Amygdala (tissue), 56 donors: ENCODE measurements at places on chromosomes 13 and 19.

- no peak for DNase-seq
These were observed 72.2 kb downstream of the DHRS12 start for GRCh38 chr13:51731759-51732158.

GRCh38 chr19:30557212-30557611 lies 185.0 kb downstream of the ZNF536 start:
- no peak for DNase-seq

DNA sequence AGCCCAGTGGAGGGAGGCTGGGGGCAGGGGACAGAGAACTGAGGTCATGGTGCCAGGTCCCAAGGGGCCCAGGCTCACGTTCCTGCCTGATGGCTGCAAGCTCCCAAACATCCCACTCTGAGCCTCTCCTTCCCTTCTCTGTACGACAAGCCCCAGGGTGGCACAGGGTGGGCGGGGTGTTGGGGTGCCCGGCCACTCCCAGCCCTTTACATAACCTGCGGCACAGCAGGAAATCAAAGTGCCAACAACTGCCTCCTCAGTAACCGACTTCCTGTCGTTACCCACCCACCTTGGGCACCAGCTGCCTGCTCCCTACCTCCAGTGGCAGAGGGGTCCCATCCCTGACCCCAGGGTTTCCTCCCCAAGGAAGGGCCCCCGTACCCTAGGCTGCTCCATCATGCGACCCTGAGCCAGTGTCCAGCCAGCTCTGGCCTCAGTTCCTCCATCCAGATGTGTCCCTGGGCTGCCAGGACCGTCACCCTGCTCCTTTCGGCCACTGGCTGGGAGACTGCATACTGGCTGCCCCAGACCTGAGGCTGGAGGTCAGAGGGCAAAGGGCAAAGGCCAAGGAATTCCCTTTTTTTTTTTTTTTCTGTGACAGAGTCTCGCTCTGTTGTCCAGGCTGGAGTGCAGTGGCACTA lies 27.7 kb upstream of the NFIC start:
- no peak for DNase-seq

DNA sequence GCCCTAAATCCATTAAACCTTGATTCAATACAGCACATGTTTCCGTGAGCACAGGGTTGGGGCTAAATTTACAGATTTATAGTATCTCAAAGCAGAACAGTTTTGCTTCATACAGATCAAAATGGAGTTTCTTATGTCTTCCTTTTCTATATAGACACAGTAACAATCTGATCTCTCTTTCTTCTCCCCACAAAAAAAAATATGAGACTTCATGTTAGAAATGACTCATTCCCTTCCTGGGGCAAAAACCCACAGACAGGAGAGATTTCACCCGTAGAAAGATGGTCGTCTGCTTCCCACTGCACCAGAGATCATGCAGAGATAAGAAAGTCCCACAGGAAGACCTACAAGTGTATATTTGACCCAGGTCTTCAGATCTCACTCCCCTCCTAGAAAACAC lies 7.7 kb upstream of the ZNF611 start:
- no peak for DNase-seq

- no peak for DNase-seq
These were observed 15.4 kb upstream of the METTL21C start for GRCh38 chr13:102710261-102710679.

GRCh38 chr13:87311165-87311564 lies 360.0 kb upstream of the SLITRK5 start:
- no peak for DNase-seq

- no peak for DNase-seq
These were observed 345.8 kb downstream of the RBM26 start for GRCh38 chr13:79060216-79060615.

DNA sequence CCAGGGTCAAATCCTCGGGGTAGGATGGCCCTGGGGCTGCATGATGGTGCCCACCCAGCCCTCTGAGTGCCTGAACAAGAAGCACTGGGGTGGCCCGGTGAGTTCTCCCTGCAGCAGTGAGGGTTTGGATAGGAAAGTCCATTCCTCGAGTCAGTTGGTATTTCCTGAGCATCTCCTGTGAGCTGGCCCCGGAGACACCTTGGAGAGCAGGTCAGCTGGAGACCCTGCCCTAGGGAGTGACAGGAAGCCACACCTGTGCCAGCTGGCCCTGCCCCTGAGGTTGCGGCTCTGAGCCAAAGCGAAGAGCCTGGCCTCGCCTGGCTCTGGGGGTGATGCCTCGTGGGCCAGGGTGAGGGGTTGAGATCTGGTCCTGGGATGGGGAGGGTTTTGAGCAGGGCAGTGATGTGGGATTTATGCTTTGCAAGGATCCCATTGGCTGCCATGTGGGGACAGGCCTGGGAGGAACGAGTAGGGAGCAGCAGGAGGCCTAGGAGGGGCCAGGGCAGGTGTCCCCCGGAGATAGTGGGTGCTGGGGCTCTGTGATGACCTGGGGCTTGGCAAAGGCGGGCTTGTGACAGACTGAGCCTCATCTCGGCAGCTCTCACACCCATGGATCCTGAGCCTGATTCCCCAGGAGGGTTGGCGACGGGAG lies 16.0 kb downstream of the CRTC1 start:
- DNase-seq: no peak
